ENCODE measurements at places on chromosomes 1 and 21. TPM values are rescaled to one million over a fixed set of nuclear protein-coding genes. Genes with fewer than 3 reads are reported as not detected.

Gene DNAI4
- total RNA-seq = 1.9 TPM

Gene VASH2
- total RNA-seq = 0.30 TPM

Gene TMEM240
- 2.9 TPM for total RNA-seq

Gene THEM5
- not detected for total RNA-seq

Gene DIO1
- total RNA-seq = not detected

Gene NBPF11
- total RNA-seq = 3.2 TPM

Gene NPPA
- not detected for total RNA-seq

Gene KRTAP11-1
- total RNA-seq = not detected

Measured in epithelial cell of umbilical artery (primary cell).